ENCODE measurements at places on chromosomes 11 and 22.

- no peak for DNase-seq
These were observed 219.3 kb upstream of the SNX19 start for GRCh38 chr11:131135611-131136010.

- DNase-seq, result no peak
These were observed 542.3 kb downstream of the LUZP2 start for GRCh38 chr11:25039165-25039564.

- no peak for DNase-seq
These were observed 5.1 kb upstream of the B4GALNT4 start for GRCh38 chr11:363948-364761.

GRCh38 chr22:21797444-21798221 lies 62.0 kb upstream of the YPEL1 start:
- DNase-seq, result peak; percentile 26

DNA sequence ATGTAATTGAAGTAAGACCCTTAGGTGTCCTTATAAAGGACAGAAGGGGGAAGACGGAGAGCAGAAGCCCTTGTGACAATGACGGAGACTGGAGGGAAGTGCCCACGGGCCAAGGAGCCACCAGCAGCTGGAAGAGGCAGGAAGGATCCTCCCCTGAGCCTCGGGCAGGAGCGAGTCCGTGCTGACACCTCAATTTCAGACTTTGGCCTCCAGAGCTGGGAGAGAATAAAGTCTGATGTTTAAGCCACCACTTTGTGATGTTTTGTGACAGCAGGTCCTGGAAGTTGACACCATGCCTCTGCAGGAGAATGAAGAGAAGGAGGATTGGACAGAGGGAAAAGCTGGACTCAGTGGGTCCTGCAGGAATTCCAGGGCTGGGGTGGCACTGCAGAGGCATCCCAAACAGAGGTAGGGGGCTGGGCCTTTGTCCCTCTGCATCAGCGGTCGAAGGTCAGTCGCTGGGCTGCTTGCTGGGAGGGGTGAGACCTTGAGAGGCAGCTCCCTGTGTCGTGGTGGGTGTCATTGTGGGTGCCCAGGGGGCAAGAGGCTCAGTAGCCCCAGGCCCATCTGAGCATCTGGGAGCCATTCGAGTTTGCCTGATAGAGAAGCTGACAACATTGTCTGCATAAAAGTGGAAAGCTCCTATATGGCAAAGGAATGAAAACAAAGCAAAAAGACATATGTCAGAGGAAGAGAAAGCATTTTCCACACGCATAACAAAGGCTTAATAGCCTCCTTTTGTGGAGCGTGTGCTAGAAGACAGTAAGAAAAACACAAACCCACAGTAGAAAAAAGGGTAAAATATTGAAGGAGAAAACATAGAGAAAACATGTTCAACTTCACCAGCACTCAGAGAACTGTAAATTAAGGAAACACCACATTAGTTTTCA lies 68.8 kb downstream of the RTL6 start:
- DNase-seq, result no peak

GRCh38 chr22:42787357-42787736 lies 66.7 kb upstream of the A4GALT start:
- DNase-seq, result no peak

GRCh38 chr22:39908136-39908535 lies 7.3 kb downstream of the GRAP2 start:
- DNase-seq, result no peak

GRCh38 chr11:6968816-6969215 lies 42.6 kb downstream of the ZNF215 start:
- DNase-seq, result peak; percentile 37

GRCh38 chr11:133950874-133951326 lies 5.9 kb downstream of the IGSF9B start:
- no peak for DNase-seq

DNA sequence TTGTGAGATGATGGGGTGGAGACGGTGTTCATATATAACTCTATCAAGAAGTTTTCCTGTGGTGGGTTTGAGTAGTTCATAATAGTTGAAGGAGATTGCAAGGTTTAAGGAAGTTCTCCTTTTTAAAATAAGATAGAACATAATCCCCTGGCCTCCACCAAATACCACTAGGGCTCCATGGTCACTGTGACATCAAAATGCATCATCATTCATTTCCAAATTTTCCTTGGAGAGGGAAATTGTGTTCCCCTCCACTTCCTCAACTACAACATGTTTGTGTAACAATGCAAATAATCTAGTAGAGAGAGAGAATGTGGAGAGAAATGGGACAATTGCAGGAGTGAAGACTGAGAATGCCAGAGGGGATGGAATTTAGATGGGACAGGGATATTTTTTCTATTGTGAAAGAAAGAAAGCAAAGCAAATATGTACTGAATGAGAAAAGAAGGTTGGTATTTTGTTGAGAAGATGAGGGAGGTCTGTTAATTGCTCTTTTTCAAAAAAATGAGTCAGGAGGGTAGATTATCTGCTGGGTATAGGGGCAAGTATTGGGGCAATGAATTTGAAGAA lies 33.4 kb upstream of the ZBED5 start:
- no peak for DNase-seq

GRCh38 chr11:83819931-83820549 lies 533.9 kb upstream of the CCDC90B start:
- peak; percentile 18 for DNase-seq

GRCh38 chr11:41963406-41963805 lies 504.0 kb upstream of the LRRC4C start:
- no peak for DNase-seq

DNA sequence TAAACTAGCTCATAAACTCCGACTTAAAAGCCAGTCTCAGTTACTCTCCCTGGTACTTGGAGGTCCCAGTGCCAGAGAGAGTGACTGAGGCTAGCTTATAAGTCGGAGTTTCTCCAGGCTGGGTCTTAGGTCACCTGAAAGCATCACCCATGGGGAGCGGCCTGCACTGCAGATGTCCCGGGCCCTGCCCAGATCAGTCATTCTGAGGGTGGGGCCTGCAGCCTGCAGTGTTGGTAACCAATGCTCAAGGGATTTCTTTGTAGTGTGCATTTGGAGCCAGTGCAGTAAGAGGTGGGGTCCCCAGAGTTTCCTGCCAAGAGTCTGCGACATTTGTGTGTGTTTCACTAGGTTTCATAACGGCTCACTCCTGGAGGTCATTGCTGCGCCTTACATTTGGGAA lies 14.8 kb downstream of the TAB1 start:
- DNase-seq, result no peak

- DNase-seq, result no peak
These were observed 93.9 kb downstream of the PKNOX2 start for GRCh38 chr11:125258291-125259032.

GRCh38 chr11:1932681-1933080 lies 13.2 kb downstream of the TNNT3 start:
- DNase-seq, result no peak

DNA sequence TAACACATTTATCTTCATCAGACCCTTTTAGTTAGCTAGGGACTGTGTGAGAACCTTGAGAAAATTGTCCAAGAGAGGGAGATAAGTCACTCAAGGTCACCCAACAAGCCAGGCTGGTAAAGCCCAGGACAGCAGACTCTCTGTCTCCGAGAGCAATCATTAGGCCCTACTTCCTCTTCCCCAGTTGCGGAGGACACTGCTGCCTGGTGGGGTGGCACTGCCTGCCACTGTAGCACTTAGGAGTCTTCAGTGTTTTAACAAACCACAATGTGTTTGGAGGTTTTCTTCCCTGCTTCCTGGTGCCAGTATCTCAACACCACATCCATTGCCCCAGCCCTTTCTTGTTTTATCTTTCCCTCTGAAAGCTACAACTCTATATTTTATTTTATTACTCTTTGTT lies 132.1 kb upstream of the LDLRAD3 start:
- DNase-seq, result no peak

- no peak for DNase-seq
These were observed 280.7 kb downstream of the DLG2 start for GRCh38 chr11:85346484-85346883.

DNA sequence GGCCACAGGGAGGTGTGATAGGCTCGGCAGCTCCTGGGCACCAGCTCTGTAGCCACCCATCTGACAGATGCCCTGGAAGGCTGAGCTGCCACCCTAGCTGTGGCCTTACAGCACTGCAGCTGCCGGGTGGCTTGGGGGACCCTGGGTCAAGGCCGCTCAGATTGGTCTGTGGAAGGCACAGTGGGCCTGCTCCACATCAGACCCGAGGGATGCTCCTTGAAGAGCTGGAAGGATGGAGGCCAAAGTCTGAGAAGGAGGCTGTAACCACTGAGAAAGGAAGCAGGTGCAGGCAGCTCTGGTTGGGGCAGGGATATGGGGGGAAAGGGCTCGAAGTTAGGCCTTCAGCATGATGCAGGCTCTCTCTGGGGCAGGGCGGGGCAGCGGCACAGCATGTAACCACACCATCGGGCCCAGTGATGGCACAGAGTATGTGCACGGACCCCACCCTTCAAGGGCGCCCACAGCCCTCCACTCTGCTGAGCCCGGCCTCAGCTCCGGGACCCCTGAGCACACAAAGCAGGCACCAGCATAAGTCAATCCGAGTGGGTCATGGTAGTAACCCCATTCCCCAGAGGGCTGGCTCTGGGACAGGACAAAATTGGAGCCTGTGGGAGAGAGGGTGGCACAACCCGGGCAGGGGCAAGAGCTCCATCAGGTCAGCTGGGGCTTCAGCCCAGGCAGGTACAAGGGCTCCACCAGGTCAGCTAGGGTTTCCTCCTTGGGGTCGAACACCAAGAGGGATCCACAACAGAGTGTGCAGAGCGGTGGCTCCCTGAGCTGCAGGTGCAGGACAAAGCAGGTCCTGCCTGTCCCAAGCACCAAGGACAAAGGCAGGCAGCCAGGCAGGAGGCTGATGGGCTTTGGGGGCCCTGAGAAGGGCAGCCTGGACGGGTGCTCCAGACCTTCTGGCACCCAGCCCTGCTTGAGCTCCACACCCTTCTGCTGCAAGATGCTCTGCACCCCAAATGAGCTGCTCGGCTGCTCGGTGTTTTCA lies 1511.1 kb downstream of the BRD1 start:
- DNase-seq, result no peak

- DNase-seq, result no peak
These were observed 12.4 kb upstream of the SERPIND1 start for GRCh38 chr22:20761536-20761935.

- DNase-seq, result no peak
These were observed 18.1 kb upstream of the FCHSD2 start for GRCh38 chr11:73160005-73160760.

DNA sequence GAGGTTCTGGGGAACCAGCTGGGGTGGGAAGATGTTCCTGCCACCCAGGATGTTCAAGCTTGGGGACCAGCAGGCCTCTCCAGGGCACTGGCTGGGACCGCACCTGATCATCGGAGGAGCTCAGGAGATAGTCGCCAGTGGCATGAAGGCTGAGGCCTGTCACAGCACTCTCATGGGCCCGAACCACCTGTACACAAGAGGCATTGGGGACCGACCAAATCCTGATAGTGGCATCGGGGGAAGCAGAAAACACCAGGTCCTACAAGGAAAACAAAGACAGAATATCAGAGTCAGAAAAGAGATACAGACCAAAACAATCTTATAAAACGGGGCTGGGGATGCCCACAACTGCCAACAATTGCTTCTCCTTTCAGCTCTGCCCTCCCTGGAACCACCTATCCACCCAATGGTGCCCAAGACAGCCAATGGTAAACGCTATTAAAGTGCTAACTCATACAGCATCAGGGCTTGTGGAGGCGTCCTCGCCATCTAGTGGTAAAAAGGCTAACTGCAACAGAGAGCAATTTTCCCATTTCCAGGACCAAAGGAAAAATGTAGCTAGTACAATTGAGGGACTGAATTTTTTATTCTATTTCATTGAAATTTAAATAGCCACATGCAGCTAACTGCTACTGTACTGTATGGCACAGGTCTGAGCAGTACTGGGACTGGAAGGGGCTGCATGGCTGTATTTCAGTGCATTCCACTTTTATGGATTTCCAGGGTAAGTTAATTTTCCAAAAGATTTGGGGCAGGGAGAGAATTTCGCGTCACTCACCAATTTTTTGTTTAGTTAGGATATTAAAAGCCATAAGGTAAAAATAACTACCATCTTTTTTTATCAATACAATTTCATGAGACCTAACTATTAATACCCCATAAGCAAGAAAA lies 7.1 kb downstream of the PRPF19 start:
- no peak for DNase-seq

DNA sequence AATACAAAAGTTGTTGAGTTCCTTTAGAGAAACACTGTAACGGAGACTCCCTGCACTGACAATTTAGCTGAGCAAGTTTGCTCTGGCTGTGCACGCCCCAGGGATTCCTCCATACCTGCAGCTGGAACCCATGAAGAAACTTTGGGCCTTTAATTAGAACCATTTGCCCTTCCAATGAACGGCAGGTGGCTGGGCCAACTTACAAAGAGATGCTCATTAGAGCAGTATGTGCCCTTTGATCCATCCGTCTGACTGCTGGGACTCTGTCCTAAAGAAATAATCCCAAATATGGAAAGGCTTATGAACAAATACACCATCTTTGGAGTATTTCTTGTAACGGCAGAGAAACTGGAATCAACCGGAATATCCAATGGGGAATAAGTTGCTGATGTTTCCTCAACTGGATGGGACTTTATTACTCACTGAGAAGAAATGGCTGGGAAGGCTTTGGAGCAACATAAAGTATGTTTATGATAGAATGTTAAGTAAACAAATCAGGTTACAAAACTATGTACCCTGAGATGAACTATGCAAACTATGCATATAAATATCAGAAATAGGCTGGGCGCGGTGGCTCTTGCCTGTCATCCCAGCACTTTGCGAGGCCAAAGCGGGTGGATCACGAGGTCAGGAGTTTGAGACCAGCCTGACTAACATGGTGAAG lies 24.4 kb upstream of the FBLN1 start:
- peak; percentile 99 for DNase-seq

- no peak for DNase-seq
These were observed 3.3 kb downstream of the SELENOM start for GRCh38 chr22:31103899-31104694.

DNA sequence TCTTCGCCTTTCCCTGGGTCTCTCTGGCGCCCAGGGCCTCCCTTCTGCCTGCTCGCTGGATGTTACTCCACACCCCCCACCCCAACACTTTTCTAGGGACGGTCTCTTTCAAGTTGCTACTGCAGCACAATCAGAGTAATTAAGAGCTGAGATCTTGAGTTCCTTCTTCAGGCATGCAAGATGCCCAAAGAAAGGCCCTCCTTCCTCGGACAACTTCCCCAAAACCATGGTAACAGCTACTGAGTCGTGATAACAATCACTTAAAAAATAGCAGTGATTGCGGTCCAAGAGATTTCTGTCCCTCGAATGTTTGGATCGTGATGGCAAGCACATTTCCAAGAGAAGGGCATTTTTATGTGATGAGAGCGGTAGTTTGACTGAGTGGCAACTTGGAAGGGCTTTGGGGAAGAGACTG lies 638 bp upstream of the TENM4 start:
- DNase-seq, result no peak

DNA sequence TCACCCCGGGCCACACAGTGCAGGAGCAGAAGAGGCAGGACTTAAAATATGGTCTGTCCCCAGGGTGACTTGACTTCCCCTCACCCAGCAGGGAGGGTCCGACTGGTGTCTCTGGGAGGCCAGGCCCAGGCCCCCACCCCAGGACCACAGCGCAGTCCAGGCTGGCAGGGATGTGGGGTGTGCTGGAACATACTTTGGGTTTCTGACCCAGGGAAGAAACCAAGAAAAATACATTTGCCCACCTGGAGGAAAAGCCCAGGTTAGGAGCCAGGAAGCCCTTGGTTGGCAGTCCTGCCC lies 5.2 kb downstream of the C1QTNF6 start:
- no peak for DNase-seq

- DNase-seq, result no peak
These were observed 9.7 kb downstream of the FXYD2 start for GRCh38 chr11:117814766-117815261.

- DNase-seq, result no peak
These were observed 63.8 kb downstream of the SHISAL1 start for GRCh38 chr22:44248926-44249325.

GRCh38 chr11:32391956-32392553 lies 43.3 kb downstream of the WT1 start:
- DNase-seq, result no peak

All from BJ (cell line).